MG63 (cell line): ENCODE measurements at places on chromosomes 3 and 15.

GRCh38 chr15:43932907-43933306, 106.1 kb downstream of the WDR76 start:
- DNase-seq = no peak

GRCh38 chr15:75776065-75776423, 63.4 kb upstream of the CSPG4 start:
- DNase-seq = peak; percentile 26

GRCh38 chr3:188472336-188472735, 318.4 kb downstream of the LPP start:
- no peak for DNase-seq

DNA sequence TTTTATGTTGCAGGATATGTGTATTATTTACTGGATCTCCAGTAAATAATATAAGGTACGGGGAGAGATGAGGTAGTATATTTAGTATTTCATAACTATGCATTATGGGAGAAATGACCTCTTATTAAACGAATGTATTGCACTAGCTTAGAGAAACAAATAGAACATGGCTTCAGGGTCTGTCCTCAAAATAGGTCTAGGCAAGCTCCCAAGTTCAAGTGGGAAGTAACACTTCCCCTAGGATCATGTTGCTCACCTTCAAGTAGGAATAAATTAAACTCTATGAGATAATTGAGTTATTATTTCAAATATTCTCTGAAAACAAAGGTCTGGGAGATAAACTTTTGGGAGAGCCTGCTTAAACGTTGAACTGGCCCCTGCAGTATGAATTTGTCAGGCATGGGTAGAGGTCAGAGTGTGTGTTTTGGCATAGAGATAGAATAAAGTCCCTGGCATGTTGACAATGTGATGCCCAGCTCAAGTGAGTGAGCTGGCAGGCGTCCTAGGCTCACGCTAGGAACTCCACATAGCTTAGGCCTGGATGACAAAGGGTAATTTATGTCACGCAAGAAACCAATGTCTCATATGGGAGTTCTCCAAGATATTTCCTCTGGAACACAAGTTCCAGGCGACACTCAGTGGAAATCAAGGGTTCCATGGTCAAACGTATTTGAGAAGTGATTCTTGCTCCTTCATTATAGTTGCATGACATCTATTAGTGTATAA, 236.8 kb downstream of the CACNA2D3 start:
- peak; percentile 85 for DNase-seq

DNA sequence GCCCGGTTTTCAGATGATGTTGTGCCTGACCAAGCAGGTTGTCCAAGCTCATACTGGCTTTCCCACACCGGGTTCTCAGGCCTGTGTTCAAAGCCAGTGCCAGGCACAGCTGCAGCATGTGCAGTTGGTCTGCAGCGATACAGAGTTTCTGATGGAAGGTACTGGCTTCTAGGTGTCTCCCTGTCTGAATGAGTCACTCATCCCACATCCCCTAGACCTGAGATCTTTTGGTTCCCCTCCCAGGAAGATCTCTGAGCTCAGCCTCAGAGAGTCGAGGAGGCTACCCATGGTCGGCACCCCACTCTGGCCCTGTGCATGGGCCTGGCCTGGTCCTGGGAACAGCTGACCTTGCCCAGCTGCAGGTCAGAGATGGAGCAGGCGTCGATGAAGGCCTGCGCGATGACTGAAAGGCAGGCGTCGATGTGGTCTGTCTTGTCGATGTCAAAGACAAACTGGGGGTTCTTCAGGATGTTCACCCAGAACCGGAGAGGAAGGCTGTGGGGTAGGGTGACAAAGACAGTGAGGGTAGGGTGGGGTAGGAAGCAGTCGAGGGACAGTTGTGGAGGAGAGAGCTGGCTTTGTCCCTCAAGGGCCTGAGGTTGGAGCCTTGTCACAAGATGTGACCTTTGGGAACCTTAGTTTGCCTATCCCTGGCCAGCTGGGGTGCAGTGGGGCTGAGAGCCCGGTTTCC, 15.3 kb downstream of the H1-8 start:
- DNase-seq = no peak
